ENCODE measurements at places on chromosomes 1 and 21. TPM values are rescaled to one million over a fixed set of nuclear protein-coding genes. Genes with fewer than 3 reads are reported as not detected.

DNA sequence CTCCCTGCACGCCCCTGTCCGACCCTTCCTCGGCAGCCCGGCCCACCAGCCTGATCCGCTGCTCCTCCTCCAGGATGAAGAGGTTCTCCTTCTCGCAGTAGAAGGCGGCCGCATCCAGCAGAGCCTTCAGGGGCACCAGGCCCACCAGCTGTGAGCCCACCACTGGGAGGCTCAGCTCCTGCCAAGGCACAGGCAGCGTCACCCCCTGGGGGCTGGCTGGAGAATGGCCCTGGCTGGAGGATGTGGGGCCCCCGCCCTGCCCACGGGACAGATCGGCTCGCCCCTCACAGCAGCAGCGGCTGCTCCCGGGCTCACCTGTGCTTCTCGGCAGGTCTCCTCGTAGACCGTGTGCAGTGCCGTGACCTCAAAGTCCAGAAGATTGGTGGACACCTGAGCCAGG is 5.3 kb downstream of the FTCD start:
- DNase-seq, result no peak

DNA sequence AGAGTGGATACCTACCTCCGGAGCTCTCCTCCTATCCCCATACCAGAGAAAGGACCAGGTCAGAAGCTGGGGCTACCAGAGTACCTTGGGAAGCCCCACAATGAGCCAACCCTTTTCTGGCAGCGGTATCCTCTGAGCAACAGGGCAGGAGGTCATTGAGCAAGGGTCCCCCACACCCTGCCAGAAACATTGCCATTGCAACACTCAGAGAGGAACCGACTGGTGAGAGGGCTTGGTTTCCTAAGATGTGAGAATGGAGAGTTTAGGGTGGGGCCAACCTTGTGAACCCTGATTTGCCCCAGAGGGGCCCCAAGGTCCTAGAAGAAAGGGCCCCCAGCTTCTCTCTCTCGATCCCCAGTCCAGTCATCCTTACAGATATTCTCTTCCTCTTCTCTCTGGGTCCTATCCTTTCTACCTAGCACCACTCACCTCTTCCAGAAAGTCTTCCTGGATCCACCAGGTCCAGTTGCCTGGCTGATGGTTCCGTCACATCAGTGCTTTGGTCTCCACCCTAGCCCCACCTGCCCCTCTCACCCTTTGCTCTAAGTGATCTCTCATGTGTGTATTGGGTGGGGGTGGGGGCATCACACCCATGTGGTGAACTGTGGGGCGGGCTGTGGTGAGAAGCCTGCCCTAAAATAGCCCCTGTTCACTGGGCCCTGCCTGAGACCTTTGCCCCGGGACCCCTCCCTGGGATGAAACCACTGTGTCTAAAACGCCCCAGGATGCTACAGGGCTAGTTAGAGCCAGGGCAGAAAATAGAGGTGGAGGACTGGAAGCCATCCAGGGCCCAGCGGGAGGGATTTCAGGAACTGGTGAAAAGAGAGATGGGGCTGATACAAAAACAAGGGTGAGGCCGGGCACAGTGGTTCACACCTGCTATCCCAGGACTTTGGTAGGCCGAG is 8.7 kb downstream of the FGR start:
- no peak for DNase-seq

DNA sequence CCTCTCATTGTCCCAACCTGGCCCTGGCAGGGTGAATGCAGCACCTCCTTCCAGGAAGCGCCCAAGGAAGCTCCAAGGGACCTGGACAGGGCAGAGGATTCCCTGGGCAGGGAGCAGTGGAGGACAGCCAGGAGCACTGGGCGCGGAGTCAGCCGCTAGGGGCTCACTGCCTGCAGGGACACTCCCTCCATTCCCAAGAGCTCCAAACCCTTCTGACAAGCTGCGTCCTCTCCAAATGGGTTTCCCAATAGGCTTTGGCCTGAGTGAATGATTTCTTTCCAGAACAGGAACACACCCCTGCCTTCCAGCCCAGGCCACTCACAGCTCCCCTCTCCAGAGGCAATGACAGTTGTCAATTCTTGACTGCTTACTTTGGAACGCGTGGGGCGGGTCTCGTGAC is 128.5 kb upstream of the EDN2 start:
- no peak for DNase-seq

DNA sequence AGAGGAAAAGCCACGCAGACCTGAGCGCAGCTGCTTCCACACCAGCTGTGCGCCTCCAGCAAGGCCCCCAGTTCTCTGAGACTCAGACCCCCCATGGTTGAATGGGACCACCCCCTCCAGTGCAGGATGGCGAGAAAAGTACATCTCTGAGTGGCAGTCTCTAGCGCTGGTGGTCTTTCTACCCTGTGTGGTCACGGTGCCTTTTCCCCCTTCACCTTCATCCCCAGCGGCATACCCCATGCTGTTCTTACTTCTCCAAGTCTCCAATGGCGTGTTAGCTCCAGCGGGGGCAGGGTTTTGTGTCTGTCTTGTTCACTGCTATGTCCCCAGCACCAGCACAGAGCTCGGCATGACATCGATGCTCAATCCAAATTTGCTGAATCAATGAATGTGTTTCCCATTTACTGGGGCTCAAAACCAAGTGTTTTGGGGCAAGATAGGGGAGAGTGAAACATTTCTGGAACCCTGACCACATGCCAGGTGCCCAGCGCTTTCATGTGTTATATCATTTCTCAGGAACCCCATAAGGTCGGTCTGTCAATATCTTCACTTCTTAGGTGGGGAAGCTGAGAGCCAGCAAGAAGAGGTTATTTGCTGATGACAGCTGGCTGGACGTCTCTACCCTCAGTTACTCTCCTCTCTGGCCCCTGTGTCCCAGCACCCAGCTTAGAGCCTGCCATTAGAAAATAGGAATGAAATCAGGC is 959 bp upstream of the SDC3 start:
- no peak for DNase-seq

DNA sequence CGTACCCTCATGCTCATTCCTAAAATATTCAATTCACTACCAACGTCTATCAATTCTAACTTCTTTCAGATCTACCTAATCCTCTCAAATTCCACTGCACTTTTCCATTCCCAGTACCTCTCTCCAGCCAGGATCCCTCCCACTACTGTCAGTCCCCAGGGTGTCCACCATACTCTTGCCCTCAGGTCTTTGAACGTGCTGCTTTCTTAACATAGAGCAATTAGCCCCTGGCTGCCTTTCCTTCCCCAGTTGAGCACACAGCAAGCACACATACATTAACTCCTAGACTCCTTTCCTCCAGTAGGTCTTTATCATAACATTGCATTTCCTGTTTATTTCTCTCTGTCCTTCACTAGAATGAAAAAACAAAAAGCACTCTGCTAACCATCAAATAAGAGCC is 126.7 kb downstream of the NTNG1 start:
- DNase-seq, result no peak

GRCh38 chr21:35016071-35016470 is 33.0 kb downstream of the RUNX1 start:
- peak; percentile 46 for DNase-seq

GRCh38 chr1:205491794-205492193 is 12.7 kb upstream of the CDK18 start:
- no peak for DNase-seq

Gene SLAMF1
- total RNA-seq, result not detected

Gene RNU1-4
- total RNA-seq, result under 0.01 TPM

Data from PC-3 (cell line).